ENCODE measurements at places on chromosomes 7 and 10. TPM values are rescaled to one million over a fixed set of nuclear protein-coding genes. Genes with fewer than 3 reads are reported as not detected.

RTKN2 gene
- total RNA-seq = 3.6 TPM

PLAU gene
- total RNA-seq = 0.61 TPM

TRIM50 gene
- total RNA-seq = not detected

ERVW-1 gene
- not detected for total RNA-seq
